ENCODE measurements at places on chromosomes 7 and 10.

- DNase-seq, result no peak
Measured at GRCh38 chr10:34145715-34146114, 669.4 kb downstream of the PARD3 start.

- no peak for DNase-seq
Measured at GRCh38 chr10:27134371-27134770, 19.8 kb downstream of the YME1L1 start.

- peak; percentile 26 for DNase-seq
Measured at GRCh38 chr7:10412422-10413019, 561.2 kb upstream of the PHF14 start.

DNA sequence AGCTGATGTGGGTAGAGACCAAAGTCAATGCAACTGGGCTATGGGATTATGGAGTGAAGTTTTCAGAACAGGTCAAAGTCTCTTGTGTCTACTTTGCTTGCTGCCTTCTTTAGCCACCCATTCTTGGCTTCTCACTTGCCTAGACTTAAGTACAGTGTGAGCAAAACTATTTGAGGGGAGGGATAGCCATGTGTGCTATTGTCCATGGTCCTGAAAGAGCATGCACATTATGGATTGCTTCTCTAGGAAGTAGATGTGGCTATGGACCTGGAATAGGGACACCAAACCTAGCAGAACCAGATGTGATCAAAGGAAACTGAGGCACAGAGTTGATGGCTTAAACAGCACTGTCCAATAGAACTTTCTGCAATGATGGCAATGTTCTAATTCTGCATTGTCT, 81.9 kb upstream of the ZNF800 start:
- DNase-seq, result no peak

DNA sequence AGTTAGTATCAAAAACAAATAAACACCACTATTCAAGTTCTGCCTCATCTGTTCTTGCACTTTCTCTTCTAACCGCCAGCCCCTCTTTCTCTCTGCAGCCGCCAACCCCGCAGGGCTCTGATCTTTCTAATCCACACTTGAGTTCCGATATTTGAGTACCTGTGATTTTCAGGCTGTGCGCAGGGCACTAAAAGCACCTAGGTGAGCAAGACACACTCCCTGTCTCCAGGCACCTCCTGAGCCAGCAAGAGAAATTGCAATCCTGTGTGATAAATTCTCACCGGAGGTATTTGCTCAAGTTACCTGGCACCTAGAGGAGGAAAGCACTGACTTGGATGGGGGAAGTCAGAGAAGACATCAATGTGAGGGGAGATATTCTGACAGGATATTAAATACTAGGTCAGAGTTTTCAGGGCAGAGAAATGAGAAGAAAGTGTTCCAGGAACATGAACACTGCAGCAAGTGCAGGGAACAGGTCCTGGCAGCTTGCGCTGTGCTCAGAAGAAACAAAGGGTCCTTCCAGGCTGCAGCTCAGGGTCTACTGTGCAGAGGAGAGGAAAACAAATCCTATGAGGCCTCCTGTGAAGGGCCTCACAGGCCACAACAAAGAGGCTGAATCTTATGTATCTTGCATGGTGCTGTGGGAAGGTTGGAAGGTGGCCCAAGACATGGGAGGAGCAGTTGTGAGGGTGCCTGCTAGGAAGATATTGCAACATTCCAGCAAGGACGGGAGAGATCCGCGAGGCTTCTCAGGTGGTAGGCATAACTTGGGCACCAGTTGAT, 568.7 kb upstream of the MGMT start:
- DNase-seq, result no peak

- no peak for DNase-seq
Measured at GRCh38 chr10:95201736-95202135, 7.7 kb downstream of the ACSM6 start.

DNA sequence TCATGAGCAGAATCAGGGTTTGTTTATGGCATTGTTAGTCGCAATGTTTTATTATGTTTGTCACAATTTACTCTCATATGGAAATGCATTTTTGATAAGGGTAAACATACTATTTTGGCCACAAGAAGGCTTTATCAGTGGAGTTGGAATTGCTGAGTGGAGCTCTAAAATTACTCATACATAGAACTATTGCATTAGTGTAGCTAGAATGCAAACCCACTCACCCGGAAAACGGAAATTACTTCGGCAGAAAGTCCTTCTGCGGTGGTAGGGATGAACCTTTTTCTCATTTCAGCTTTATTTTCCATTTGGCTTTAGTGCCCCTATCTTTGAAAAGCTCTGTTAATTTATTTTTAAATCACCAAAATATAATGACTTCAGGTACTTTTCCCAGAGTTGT, 42.8 kb upstream of the NPY start:
- no peak for DNase-seq
